NCI-H1417 (cell line): ENCODE measurements at places on chromosomes 1 and 21.

DNA sequence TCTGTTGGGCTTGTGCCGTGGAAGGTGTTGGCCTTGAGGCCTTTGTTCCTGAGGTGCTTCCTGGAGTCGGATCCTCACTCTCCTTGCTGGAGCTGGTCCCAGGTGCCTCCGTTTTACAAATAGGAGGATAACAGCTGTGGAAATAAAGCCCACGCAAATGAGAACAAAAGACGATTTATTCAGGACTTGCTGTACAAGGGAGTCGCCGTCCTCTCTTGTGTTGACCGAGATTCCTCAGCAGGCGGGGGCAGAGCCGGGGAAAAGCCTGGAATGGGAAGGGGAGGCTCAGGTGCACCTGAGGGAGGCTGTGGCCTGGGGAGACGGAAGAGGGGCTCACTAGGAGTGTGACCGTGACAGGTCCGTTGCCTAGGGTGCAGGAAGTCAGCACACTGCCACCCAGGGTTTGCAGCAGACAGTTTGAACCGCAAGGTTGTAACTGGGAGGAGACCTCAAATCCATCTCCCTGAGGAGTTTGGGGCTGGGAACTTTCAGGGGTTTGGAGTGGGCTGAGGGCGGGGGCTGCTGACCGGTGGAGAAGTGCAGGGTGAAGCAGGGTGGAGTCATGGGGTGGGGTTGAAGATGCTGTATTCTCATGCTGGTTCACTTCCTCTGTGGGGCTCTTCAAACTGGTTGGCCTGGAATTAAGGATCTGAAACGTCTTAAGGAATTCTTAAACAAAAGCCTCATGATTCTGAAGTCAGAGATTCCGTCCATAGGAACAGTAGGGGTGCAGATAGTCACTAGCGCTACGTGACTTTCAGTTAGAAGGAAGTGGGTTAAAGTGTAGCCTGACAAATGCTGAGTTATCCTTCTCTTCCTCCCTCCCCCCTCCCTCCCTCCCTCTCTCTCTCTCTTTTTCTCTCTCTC is 2.6 kb upstream of the CSTB start:
- no peak for DNase-seq

DNA sequence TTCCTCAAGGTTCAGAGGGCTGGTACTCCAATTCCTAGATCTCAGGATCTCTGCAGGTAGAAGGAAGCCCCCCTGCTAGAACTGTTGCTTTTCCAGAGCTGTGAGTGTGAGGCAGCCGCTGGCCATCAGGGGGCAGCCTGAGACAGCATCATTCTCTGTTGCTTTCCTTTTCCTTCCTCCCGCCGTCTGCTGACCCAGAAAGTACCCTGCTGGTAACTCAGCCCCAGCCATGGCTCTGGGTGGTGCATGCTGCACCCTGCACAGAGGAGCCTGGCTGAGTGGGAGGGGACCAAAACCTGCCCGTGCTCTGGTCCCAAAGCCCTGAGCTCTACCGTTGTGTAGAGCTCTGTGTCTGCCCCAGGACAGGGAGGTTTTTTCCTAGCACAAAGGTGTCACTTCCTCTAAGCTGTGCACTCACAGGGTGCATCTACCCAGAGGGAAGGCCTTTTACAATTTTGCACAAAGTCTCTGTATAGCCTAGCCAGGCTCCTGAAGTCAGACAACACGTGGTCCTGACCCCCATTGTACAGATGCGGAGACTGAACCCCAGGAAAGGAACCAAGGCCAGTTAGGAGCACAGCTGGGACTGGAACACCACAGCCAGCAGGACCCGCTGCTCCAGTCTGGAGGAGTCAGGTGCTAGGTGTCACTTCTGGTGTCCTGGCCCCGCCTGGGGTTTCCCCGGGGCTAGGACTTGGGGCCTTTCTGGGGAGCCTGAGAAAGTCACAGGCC is 5.6 kb upstream of the FAM131C start:
- DNase-seq: peak; percentile 85

DNA sequence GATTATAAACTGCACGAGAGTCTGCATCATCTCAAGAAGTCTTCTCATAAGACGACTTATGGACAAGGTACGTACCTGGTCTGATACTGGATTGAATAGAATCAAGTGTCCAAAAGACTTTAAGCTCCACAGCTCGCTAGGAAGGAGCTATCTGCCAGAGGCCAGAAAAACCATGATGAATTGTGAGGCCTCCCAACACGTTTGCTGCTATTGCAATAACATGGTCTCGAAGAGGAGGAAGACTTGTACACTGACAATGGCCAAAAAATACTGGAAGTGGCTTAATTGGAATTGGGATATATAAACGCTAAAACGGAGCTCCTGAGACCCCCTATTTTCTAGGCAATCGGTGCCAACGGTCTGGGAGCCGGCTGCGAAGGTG is 534 bp downstream of the DNAJC28 start:
- no peak for DNase-seq

- DNase-seq: peak; percentile 29
Observed at GRCh38 chr1:102191723-102192122, 195.0 kb upstream of the OLFM3 start.

GRCh38 chr21:32403201-32403777 is 9.2 kb upstream of the EVA1C start:
- DNase-seq: peak; percentile 84

- no peak for DNase-seq
Observed at GRCh38 chr1:56175211-56175610, 404.2 kb downstream of the PLPP3 start.

DNA sequence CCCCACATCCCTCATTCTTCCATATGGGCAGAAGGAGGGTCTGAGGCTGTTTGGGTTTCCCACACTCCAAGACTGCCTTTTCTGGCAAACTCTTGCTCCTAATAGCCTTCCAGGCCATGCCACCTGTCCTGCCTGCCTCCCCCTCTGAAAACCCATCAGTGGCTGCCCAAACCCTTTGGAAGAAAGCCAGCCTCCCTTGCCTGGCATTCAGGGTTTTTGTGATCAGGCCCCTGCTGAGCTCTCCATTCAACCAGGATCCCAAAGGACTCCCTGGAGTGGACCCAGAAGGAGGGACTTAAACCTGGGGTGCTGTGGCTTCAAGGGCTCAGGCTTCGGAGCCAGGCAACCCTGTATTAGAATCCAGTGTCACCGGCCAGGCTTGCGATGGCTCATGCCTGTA is 4.2 kb upstream of the GUCA2A start:
- DNase-seq: no peak

DNA sequence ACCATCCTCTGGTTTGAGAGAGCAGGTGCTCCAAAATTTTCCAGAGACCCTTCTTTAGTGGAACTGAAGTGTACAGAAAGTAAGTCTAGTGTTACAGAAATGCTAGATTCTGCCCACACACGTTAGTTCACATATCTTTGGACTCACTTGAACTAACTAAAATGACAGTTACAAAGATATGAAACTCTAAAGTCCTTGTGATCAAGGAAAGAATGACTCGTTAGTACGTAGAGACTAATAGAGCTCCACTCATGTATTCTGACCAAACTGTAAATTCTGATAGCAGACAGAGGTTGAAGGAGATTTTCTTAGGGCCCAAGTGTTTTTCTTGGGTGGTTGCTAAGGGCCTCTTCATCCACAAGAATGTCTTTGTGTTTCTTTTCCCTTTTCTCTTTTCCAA is 491.5 kb upstream of the B3GALT2 start:
- no peak for DNase-seq

DNA sequence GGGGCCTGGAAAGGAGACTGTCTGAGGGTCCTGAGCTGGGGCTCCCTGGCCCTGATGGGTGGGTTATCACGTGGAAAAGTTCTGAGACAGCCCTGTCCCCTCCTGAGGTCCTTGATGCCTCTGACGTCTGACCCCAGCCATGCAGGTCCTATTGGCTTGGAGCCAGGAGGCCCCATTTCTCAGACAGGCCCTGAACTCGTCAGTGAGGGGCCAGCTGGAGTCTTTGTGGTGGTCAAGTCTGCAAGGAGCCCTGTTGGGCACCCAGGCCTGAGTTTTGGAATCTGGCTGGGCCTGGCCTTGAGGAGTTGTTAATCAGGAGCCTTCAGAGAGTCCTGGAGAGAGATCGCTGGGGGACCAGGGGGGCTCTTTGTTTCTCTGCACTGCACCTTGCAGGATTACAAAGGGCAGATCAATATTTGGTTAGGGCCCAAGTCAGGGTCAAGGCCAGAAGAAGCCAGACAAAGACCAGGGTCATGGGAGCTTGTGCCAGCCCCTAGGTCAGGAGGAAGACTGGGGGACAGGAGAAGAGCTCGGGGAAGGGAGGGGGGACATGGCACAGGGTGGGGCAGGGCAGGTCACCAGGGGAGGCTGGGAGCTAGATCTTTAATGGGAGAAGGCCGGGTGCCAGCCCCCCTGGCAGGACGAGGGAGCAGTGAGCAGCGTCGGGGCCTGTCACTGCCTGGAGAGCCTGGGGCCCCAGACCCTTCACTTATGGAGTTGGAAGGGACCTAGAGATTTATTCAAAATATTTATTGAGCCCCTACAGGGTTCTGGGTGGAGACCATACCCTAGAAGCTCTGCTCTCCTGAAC is 83.2 kb downstream of the PTPRU start:
- DNase-seq: no peak

- no peak for DNase-seq
Observed at GRCh38 chr1:151156515-151156819, at the start of gene TNFAIP8L2. TSS of gene TNFAIP8L2 (plus strand) at chr1:151156649. CDS start at chr1:151158698, 2,049 bp downstream.

DNA sequence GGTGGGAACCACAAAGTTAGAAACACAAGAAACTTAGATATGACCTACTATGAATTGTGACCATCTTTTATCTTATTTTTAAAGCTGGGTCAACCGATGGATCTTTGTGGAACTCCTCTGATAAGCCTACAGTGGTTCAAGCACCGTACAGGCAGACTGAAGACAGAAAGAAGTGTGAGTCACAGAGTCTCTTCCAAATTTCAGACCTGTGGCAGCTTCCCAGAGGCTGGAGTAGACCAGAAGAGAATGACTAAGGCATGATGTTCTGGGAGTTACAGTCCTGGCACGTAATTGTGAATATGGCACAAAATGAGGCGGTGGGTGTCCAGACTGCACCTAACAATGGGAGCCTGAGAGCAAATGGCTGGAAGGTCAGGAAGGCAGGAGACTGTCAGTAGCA is 70.0 kb downstream of the LMO4 start:
- DNase-seq: no peak

- DNase-seq: no peak
Observed at GRCh38 chr21:16069178-16070112, 339.7 kb downstream of the USP25 start.

DNA sequence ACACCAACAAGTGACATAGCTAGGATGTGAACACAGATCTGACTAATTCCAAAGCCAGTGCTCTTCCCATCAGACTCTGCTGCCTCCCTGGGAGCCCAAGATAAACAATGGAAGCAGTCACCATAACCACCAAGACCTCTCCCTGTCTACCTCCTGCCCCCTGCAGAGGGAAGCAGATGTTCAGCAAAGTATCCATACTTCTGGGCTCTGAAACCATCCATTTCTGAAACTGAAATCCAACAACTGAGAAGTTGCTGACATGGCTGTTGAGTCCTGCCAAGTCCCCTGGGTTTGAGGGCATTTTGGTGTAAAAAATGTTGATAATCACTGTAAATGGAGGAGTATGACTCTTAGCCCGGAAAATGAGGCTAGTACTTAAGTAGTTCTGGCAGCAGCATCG is 102.1 kb downstream of the TYW3 start:
- no peak for DNase-seq
